ENCODE measurements at places on chromosomes 16 and 17. TPM values are rescaled to one million over a fixed set of nuclear protein-coding genes. Genes with fewer than 3 reads are reported as not detected.

PYY gene
- total RNA-seq: not detected

- no peak for ATAC-seq
Observed at GRCh38 chr16:28188085-28188916, 23.5 kb downstream of the XPO6 start.

- no peak for ATAC-seq
Observed at GRCh38 chr16:969508-970385, 1.0 kb downstream of the LMF1 start.

DNA sequence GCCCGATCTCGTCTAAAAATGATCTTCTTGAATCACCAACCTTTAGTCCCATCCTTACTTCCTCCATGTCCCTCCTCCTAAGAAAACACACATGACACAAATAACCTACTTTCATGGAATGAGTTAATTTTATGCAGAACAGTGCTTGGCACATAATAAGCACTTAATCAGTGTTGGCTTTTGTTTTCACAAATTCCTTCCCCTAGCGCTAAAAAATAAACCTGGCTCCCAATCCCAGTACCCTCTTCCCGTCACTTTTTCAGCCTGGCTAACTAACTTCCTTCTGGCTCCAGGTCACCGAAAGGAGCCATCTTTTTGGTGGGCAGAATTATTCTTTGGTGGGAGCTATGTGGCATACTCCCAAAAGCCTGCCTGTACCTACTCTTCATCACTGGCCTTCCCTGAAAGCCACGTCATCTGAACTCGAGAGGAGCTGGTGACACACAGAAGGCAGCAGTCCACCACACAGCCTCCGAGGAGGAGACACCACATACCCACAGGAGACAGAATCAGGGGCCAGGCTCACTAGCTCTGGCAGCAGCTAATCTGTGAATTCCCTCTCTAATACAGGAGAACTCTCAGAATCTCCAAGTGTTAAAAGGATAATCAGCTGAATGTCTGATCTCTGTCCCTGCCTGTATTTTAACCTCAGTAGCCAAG is 114.5 kb downstream of the SMG6 start:
- no peak for ATAC-seq

- ATAC-seq: no peak
Observed at GRCh38 chr16:2518823-2519710, 1.1 kb upstream of the AMDHD2 start.

DNA sequence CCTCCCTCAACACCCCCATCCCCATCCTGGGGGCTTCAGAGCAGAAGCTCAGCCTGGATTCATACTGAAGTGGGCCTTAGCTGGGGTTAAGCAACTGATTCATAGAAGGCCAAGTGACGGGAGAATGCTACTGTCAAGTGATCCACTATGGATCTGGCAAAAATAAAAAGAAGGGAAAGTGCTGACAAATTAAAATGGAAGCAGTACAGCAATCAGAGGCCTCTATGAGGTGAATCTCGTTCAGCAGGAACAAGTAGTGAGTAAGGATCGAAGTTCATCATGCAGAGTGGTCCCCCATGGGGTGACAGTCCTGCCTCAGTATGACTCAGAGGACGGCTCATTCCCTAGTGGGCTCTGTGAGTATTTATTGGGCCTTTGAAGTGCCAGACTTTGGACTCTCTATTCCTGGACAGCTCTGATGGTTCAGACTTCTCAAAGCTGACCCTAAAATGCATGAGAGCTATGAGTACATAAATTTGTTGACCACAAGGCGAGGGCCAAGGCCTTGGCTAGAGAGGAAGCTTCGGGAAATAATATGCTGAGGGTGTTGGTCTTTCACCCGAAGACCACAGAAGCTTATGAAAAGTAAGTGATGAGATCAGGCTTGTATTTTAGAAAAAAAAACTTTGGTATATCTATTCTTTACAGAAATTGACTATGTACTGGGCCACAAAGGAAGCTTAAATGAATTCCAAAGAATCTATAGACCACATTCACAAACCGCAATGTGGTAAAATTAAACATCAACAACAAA is 5.3 kb upstream of the NSMCE1 start:
- no peak for ATAC-seq
